Activated CD4-positive, alpha-beta T cell treated with anti-CD3 and anti-CD28 coated beads, Interleukin-2, Interleukin-6, amounts not matched to agents 100 ng/mL and 50 ng/mL, durations not matched to agents 16 hours and 8 hours (primary cell): ENCODE measurements at places on chromosomes 1 and 21.
A peak's percentile ranks its signal among the peaks of the same experiment; 100 is the strongest.

DNA sequence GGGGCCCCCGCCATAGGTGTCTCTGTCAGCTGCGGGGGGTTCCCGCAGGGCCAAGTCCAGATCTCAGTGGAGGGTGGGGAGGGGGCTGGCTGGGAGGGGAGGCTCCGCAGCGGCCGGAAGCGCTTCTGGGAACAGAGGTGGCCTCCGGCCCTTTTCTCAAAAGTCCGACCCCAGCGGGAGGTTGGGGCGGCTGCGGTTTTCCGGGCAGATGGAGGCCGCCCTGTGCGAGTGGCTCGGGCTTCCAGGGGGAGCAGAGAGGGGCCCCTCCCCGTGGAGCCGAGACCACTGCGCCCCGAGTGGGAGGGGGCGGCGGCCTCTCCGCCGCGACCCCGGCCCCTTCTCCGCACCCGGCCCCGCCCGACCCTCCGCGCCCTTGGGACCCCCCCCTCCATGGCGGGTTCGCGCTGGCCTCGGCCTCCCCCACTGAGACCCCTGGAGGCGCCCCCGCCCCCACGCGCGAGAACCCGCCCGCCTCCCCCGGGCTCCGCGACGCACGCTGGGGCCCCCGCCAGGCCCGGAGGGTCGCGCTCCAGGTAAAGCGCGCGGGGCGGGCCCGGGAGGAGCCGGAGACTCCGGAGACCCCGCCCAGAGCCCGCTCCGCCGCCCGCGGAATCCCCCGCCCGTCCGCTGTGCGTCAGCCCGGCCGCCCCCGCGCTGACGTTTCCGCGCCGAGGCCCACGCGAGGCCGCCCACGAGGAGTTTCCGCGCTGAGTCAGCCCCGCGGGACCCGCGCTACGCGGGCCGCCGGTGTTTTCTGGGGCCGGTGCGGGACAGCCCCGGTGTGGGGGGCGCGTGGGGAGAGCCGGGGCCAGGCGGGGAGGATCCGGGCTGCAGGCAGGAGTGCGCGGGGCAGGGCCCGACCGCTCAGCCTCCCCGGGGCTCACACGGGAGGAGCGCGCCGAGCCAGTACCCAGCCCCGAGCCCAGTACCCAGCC is 5.2 kb downstream of the TNFRSF18 start:
- peak; percentile 70 for DNase-seq

- DNase-seq, result no peak
These were observed 125.4 kb upstream of the TMEM51 start for GRCh38 chr1:15028102-15028501.

- DNase-seq, result no peak
These were observed 30.1 kb downstream of the EDN2 start for GRCh38 chr1:41454406-41454805.

DNA sequence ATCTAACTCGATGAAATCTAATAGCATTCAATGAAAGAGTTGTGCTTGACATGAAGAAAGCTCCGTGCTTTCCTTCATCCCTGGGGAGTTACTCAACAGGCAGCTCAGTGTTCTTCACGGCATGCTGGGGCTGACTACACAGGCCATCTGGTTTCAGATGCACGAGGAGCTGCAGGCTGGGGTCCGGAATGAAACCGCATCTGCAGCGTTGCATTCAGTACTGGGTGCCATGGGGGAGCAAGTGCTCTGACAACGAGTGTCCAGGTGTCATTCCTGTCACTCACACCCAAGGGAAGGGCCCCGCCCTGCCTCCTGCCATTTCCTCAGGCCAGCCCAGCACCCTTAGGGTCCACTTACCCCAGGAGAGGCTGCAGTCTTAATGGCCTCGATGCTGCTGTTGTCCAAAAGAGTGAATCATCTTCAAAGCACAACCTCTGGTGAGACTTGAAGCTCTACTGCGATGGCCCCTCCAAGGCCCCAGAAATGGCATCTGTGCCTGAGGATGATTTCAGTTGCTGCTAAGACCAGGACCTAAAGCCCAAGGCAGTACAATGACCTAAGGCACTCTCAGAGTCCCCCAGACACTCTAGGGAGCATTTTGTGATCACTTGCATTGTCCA is 61.4 kb downstream of the STUM start:
- DNase-seq, result no peak

- no peak for DNase-seq
These were observed 939 bp upstream of the CCN1 start for GRCh38 chr1:85579622-85580021.

DNA sequence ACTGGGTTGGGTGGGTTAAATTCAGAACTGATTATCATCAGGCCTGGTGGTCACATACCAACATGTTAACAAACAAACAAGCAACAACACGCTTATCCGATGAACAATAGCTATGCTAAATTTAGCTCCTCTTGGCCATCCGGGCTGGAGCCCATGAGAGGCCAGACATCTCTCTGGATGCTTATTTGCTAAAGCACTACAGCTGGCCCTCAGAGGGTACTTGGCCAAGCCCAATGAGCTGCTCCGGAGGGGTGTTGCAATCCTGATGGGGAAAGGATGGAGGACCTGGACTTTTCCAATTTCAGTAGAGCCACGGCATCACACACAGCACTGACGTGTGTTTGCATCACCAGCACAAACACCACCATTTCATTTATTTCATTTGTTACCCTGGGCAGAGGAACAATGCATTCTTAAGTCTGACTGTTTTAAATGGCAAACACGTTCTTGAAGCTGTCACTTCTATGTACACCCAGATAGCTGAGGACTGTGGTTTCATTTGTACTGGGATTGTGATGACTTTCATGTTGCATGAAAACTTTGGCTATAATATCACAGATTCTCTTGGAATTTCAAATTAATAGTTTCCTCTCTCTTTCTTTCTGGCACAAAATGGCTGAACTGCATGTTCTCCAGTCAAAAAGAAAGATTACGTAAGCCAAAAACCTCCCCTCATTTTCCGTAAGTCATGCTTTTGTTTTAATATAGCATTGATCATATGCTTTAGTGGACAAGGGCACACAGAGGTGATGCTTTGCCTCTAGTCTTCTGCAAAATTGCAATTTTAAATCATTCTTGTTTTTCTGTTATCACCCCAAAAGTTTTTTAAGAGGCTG is 359.8 kb upstream of the KAZN start:
- no peak for DNase-seq

GRCh38 chr1:167642501-167642826 is 12.4 kb downstream of the RCSD1 start:
- no peak for DNase-seq

DNA sequence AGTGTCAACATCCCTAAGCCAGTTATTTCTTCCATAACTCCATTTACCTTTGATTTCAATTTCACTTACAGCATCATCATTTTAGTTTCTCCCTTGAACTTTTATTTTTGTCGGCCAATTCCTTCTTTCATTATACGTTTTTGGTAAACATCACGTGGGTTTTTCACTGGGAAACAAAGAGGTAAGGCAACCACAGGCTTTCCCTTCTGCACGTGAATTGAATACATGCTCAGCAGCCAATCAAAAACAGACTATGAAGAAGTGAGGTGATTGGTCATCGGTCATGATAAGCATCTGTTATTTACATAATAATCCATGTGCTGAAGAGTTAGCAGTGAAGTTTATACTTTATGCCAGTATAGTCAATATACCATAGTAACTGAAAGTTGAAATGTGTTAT is 98.7 kb downstream of the NCAM2 start:
- DNase-seq, result no peak

GRCh38 chr1:65267683-65268082 is 41.7 kb upstream of the DNAJC6 start:
- DNase-seq, result no peak

- no peak for DNase-seq
These were observed 39.9 kb upstream of the TARBP1 start for GRCh38 chr1:234518876-234519275.

DNA sequence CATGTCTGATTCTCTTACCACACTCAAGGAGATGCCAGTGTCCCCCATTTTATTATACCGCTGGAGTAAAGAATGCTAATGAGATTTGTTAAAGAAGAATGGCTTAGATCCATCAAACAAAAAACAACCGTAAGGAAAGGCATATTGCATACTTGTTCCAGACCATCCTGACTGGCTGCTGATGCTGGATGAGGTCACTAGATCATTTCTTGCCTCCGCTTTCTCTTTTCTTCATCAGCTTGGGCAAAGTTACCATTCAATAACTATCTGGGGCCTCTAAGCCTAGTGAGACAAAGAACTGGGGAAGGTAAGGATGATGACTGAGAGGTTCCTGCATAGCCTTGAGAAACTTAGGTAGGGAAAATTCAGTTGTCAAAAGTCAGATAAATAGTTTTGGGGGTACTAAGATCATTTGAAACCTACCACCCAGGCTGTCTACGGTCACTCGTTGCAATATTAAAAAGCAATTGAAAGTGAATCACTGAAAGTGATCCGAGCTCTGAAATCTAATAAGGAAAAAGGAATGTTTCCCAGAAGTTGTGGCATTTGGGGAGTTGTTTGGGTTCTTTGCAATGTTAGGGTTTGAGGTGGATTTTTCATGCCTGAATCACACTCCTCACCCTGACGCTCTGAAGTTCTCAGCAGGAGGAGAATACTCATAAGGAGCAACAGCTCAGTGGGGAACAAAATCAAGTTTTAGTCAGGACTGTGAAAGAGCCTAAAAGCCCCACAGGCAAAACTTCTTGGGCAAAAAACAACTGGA is 176.8 kb downstream of the HHIPL2 start:
- no peak for DNase-seq

DNA sequence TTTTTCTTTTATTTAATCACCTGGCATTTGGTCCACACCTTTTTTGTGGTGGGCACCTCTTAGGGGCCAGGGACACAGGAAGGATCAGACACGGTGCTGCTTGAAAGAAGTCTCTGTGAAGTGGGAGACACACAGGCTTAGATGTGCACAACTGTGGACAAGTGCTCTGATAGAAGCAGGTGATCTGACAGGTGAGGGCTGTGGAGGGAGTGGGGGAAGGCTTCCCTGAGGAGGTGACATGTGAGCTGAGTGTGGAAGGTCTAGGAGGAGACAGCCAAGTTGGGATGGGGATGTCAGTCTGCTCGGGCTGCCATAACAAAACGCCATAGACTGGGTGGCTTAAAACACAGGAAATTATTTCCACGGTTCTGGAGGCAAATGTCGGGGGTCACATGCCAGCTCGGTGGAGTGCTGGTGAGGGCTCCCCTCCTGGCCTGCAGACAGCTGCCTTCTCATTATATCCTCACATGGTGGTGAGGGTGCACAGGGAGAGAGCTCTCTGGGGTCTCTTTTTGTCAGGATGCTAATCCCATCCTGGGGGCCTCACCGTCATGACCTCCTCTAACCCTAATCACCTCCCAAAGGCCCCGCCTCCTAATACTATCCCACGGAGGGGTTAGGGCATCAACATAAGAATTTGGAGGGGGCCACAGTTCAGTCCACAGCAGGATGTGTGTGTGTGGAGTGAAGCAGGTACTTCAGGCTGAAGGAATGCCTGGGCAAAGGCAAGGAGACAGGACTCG is 5.2 kb upstream of the KIAA1614 start:
- DNase-seq, result no peak

GRCh38 chr1:10634428-10635084 is 159.8 kb downstream of the PEX14 start:
- DNase-seq, result no peak

DNA sequence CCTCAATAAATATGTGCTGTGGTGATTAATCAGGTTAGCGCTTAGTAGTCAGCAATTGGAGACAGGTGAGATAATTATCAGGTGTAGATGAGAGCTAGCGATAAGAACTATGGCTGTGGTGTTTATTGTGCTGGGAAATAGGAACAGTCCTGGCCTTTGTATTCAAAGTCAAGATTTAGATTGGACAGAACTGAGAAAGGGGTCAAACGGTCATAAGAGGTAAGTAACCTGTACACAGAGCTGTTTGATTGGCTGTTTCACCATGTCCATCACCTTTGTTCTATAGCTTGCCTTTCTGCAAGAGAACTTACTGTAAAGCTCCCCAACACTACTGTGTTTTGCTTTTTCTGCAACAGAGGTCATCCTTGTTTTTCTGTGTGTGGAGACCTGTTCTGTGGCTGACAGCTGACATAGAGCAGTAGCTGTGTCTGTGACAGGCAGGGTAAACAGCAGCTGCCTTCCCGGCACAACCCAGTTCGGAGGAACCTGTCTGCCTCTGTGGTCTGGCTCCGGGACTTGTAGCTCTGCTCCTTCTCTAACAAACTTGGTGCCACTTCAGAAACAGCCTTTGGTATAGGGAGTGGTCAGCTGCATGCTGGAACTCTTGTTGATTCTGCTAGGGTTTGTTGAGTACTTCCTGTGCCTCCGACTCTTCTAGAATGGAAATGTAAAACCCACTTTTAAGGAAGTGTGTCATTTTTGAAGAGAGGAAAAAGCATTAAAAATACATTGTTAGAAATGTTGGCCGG is 21.1 kb upstream of the CDC42 start:
- DNase-seq, result peak; percentile 30

- DNase-seq, result no peak
These were observed 40.0 kb upstream of the CTPS1 start for GRCh38 chr1:40939320-40940059.

GRCh38 chr1:212166644-212167043 is 118.6 kb upstream of the PPP2R5A start:
- no peak for DNase-seq

GRCh38 chr1:218394416-218394815 is 49.3 kb downstream of the TGFB2 start:
- no peak for DNase-seq

GRCh38 chr21:46057111-46057709 is 40.7 kb upstream of the COL6A2 start:
- DNase-seq, result no peak

DNA sequence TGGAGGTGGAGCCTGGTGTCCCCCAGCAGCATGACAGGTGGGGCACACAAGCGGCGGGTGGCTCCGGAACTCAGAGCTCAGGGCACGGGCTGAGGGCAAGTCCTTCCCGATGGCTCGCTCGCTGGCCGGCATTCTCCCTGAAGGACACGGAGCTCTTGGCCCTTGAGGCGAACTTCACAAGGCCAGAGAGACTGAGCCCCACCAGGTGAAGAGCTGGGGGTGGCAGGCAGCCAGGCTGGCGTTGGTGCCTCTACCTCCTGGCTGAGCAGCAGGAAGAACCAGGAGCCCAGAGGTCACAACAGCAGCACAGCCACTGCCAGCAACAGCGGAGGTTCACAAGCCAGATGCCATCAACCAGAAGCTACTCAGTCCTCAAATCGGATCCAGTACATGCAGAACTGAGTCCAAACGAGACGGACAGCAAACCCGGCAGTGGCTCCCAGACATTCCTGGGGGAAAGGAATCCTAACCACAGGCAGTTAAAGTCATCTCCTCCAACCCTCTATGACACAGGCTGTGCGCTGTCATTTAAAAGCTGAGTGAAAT is 54.1 kb downstream of the NPHP4 start:
- DNase-seq, result no peak
